ENCODE measurements at places on chromosomes 2 and 18.

- no peak for DNase-seq
Observed at GRCh38 chr2:75592030-75592429, 31.3 kb upstream of the EVA1A start.

DNA sequence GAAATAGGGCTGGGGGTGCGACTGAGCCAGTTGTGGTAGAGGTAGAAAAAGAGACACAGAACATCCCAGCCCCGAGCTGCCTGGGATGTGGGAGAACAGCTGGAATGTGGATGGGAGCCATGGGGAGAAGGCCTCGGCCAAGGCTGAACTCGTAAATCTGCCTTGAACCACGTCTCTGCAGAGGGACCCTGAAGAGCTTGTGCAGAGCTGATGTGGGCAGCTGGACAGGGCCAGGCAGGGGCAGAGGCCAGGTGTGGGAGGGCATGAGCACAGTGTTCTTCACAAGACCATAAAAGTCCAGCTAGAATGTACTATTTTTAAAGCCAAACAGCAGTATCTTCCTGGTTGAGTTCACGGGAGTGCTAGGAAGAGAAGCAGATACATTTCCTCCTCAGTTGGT lies 5.7 kb downstream of the TCF23 start:
- DNase-seq = no peak

- no peak for DNase-seq
Observed at GRCh38 chr18:48868468-48869466, 82.0 kb downstream of the SMAD7 start.

GRCh38 chr2:128773641-128774319 lies 455.1 kb upstream of the HS6ST1 start:
- DNase-seq = no peak

GRCh38 chr18:48693625-48694262 lies 154.9 kb downstream of the CTIF start:
- DNase-seq = no peak

DNA sequence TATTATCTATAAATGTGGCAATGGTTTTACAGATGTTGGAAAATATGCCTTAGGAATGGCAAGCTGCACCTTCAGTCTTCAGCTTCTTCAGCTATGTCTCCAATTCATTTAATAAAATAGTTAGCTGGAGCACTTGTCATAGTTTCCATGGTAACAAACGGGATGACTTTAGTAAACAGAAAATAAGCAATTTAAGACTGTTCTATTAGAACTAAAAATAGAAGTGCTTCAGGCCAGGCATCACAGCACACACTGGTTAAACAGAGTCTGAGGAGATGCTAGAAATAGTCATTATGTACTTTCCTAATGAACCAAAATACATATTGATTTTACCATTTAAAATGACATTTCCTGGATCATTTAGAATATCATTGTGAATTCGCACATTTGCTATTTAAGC lies 195.0 kb downstream of the GCA start:
- DNase-seq = no peak

DNA sequence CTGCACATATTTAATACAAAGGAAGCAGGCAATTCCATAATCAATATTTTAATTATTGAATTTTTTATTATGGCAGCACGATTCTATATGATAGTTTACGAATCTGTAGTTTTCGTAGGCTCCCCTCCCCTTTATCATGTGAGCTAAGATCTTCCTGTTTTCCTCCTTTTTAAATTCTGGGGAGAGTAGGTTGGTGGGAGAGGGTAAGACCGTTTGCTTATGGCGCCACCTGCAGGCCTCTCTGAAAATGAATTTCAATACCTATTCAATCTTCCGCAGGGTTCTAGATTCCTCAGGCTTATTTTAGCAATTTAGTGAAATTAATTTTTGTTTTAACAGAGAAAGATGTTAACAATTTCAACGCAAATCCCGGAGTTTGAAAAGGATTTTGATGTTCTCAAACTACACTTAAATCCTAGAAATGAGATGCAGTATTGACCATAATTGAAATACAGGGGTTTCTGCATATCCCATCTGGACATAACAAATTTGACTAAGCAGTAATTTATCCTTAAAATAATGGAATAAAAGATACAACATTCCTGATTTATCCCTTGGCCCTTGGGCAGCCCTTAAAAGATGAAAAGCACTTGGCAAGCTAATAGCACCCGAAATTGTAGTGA lies 12.8 kb upstream of the GBX2 start:
- no peak for DNase-seq

- DNase-seq = no peak
Observed at GRCh38 chr2:64716569-64716968, 62.9 kb upstream of the SERTAD2 start.

DNA sequence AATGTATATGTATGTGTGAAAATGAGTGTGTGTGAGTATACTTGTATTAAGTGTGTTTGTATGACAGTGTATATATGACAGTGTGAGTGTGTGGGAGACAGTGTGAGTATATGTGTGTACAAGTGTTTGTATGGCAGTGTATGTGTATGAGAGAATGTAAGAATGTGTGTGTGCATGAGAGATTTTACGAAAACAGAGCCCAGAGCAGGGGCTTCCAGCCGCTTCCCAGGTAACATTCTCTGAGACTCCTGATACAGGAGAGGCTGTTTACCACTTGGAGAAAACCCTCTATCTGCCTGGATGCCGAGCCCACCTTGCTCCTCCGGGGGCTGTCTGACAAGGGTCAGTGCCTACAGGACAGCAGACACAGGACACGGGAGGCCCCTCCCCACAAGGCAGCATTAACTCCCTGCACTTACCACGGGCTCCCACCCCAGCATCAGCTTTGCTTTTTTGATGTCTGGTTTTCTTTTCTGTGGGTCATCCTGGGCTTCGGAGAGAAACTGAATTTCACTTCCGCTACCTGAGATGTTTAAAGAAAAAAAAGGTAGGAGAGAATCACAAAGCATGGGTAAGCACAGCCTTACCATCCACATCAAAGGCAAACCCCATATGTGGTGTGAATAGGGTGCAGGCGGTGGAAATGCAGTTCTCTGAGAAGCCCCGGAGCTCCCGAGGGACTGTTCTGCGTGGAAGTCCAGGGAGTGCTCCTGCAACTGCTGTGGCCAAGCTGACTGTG lies 97.6 kb downstream of the UXS1 start:
- DNase-seq = no peak

DNA sequence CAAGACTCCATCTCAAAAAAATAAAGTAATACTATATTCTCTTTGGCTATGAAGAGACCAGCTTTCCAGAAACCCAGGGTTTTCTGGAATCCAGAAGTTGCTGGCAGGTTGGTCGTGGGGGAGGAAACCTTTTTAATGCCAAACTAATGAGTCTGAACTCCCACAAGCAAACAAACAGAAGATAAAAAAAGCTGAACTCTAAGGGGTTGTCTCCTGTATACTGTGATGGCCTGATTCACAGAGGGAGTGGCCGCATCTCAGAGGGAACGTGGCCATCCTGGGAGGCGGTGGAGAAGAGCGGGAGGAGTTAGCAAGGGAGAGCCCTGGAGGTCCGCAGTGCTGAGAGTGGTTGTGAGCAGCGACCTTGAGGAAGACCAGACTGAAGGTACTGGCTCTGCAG lies 36.1 kb downstream of the LIMS1 start:
- no peak for DNase-seq

GRCh38 chr2:8445580-8445979 lies 236.3 kb upstream of the ID2 start:
- DNase-seq = no peak

DNA sequence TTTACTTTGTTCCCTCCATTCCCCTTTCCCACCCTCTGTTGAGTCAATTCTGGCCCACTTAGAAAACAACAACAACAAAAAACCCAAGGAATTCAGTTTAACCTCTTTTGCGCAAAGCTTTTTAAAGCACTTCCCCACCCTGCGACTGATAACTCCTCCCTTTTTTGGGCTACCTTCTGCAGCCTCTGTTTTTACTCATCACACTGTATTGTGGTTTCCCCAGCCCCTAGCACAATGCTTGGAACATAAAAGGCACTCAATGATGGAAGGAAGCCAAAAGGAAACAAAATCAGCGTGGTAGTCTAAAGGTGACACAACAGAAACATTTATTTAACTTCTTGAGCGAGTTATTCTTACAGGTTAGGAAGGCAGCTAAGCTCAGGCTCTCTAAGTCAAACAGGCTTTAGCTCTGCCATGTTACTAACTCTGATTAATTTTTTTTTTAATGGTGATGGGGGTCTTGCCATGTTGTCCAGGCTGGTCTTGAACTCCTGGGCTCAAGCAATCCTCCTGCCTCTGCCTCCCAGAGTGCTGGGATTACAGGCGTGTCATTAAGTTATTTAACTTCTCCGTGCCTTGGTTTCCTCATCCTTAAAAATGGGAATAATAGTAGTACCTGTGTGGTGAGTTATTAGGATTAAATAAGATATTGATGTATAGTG lies 1.3 kb downstream of the CEP68 start:
- DNase-seq = no peak

- no peak for DNase-seq
Observed at GRCh38 chr18:74834424-74835309, 237.0 kb downstream of the ZNF407 start.

DNA sequence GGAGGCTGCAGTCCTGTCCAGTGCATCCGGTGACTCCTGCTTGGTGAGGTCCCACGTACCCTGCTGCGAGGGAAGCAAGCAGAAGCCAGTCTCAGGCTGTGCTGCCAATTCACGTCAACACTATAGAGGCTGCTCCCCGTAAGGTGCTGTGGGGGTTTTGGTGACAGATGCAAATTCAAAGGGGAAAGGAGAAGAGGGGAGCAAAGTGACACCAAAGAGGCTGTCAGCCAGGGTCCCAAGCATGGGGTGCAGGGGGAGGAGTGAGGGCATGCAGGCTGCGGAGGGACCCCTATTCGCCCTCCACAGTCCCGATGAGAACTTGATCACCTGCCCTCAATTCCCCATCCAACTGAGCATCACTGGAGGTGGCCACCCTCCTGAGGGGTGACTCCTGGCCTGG lies 179.4 kb upstream of the HS6ST1 start:
- DNase-seq = no peak

DNA sequence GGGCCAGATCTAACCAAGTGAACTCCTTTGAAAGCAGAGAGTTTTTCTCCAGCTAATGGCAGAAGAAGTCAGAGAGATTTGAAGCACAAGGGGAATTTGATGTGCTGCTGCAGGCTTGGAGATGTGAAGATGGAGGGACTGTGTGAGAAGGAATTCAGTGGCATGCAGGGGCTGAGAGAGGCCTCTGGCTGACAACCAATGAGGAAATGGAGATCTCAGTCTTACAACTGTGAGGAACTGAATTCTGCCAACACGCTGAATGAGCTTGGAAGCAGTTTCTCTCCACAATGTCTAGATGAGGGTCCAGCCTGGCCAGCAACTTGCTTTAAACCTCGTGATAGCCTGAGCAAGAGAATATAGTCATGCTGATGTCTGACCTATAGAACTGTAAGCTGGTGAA lies 224.1 kb upstream of the DPP10 start:
- DNase-seq = no peak

- DNase-seq = no peak
Observed at GRCh38 chr2:235278771-235279355, 215.0 kb upstream of the AGAP1 start.

DNA sequence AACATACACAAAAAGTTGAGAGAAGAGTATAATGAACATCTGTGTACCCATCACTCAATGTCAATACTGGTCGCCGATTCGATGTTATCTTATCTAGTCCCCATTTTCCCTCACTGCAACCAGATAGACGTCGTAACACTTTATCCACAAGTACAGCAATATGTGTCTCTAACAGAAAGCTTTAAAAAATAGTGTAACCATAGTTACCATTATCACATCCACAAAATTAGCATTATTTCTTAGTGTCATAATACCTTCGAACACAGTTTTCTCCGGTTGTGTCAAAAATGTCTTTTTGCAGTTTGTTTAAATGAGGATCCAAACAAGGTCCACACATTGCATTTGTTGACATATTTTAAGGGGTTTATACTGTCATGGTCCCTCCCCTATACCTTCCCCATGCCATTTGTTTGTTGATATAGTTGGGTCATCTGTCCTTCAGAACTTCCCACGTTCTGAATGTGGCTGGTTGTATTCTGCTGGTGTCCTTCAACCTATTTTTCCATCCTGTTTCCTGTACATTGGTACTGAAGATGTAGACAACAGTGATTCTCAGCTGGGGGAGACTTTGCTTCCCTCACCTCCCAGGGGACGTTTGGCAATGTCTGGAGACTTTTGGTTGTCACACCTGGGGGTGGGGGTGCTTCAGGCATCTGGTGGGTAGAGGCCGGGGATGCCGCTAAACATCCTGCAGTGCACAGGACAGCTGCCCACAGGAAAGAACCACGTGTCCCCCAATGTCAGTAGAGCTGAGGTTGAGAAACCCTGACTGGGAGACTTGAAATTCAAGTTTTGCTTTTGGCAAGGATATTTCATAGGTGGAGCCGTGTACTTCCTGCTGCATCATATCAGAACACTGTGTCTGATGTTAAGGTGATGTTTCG lies 72.7 kb upstream of the SPRED2 start:
- no peak for DNase-seq

DNA sequence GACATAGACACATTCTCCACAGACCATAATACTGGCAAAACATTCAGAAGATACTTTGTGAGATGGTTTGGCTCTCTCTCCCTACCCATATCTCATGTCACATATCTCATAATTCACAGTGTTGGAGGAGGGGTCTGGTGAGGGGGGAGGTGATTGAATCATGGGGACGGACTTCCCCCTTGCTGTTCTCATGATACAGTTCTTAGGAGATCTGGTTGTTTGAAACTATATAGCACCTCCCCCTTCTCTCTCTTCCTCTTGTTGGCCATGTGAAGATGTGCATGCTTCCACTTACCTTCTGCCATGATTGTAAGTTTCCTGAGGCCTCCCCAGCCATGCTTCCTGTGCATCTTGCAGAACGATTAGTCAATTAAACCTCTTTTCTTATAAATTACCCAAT lies 61.1 kb downstream of the HK2 start:
- DNase-seq = no peak

DNA sequence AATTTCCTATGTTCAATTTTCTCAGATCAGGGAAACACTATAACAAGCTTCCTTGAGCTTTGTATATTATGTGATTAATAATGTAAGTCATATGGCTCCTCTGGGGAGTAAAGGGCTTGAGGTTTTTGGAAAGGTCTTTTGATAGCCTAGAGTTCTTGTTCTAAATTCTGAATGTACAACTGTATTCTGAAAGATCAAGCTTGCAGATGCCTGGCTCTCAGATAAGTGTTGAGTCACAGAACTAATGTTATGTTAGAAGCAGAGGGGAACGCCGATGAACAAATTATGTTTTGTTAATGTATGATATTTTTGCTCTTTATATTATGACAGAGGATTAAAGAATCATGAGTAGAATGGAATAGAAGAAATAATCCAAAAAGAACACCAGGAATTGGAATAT lies 170.1 kb downstream of the RPRM start:
- no peak for DNase-seq

GRCh38 chr18:8745355-8746014 lies 40.1 kb downstream of the MTCL1 start:
- DNase-seq = no peak

DNA sequence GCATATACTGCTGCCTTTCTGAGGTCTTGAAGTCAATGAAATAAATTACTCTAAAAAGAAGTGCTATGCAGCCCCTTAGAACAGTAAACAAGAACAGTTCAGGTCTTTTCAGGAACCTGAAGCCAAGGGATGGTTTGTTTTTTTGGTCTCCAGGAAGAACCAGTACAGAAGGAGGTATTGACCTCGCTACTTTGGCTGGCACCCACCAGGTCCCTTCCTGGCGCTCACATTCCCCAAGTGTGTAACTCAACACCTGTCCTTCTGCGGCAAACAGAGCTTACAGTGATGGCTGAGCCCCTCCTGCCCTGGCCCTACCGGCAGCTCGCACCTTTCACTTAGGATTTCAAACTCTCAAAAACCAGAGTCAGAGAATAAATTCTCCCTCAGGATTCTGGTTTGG lies 51.9 kb downstream of the SETBP1 start:
- no peak for DNase-seq
